ENCODE measurements at places on chromosomes 3 and 15.

DNA sequence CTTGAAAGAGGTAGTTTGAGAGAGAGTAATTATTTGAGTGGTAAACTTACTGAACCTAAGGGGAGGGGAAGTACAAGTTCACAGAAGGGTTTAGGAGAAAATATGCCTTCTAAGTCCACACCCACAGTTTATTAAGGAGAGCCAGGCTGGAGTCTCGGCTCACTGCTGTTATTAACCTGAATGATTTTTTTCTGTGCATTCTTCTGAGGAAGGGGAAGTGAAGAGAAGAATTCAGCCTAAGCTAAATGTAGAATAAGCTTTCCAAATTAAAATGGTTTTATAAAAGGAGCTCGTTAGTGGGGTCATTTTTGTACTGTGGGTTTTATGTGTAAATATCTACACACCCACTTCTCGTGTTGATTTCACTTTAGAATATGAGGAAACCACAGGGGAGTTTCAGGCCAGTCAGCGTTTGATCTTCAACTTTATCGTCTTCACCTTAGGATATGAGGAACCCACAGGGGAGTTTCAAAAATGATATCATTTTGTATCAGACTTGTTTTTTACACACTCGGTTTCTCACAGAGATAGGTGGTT is 1.5 kb downstream of the WHAMM start:
- DNase-seq, result no peak

- no peak for DNase-seq
Observed at GRCh38 chr3:100609963-100610362, 562 bp downstream of the ADGRG7 start.

GRCh38 chr15:96409215-96410138 is 79.0 kb downstream of the NR2F2 start:
- no peak for DNase-seq

- no peak for DNase-seq
Observed at GRCh38 chr3:176848431-176849214, 348.7 kb downstream of the TBL1XR1 start.

DNA sequence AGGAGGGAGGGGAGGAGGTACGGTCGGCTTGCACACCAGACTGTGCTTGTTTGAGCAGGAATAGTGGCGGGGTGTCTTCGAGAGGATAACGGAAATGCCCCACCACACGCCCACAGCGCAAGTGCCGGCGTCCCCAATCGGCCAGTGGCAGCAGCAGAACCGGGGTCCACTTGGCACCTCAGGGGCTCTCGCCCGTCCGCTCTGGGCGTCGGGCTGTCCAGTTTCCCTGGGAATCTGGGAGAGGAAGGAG is 53.7 kb downstream of the CCDC54 start:
- DNase-seq, result no peak

DNA sequence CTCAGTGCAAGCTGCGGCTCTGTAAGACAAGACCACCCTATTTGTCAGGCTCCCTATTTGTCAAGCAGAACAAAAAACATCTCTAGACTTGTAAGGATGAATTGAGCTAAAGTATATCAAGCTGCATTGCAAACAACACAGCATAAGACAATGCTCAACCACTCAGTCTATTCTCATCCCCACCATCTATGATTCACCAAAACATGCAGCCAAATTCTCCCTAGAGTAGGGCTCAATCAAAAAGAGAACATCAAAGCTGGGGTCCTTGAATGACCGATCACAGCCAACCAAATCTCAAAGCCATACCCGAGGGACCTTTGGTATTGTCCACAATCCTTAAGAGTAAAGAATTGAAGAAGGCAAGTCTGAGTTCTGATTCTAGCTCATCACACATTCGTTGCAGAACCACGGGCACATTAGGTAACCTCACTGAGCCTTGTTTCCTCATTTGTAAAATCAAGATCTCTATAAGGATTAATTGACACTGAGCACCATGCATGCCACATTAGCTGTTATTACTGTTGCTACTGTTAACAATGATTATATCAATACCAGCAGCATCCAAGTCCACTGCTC is 31.2 kb downstream of the RFTN1 start:
- DNase-seq, result no peak

- DNase-seq, result no peak
Observed at GRCh38 chr3:186496016-186496415, 48.2 kb downstream of the CRYGS start.

DNA sequence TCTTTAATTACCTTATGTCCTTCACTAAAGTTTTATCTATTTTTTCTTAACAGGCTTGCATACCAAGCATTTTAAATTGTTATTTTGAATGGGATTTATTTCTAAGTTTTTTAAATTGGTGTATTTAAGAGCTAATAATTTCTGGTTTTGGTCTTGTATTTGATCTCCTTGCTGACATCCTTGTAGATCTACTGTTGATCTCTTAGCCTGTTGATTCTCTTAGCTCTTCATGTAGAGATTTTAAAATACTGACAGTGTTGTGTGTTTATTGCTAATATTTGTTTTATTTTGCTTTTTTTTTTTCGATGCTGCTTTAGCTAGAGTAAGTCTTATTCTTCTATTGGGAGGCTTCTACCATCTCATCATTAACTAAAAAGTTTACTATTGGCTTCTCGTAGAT is 65.5 kb downstream of the PLCL2 start:
- no peak for DNase-seq

GRCh38 chr3:63867225-63867624 is 3.6 kb downstream of the ATXN7 start:
- DNase-seq, result no peak

DNA sequence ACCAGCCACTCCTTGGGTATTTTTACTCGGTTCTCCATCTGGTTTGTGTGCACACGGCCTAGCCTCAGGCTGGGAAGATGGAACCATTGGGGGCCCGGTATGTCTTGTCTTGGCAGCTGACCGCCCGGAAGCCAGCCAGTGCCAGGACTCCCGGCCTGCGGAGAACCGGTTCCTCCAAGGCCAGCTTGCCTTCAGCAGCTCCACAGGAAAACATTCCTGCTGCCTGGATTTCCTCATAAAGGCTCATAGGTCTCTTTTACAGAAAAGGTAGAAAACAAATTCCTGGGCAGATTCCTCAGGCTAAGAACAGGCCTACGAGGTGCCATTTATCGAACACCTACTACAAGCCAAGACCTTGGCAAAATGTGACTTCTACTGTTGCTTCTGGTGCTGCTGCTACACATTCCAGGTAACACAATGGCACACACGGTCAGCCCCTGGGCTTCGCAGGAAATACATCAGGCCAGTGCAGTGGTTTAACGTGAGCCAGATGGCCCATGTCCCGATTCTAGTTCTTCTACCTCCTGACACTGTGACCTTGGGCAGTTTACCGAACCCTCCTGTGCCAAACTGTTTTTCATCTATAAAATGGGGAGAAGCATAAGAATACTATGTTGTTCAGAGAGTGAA is 141.8 kb downstream of the OPA1 start:
- no peak for DNase-seq

GRCh38 chr15:63056829-63057228 is 14.3 kb downstream of the TPM1 start:
- no peak for DNase-seq

DNA sequence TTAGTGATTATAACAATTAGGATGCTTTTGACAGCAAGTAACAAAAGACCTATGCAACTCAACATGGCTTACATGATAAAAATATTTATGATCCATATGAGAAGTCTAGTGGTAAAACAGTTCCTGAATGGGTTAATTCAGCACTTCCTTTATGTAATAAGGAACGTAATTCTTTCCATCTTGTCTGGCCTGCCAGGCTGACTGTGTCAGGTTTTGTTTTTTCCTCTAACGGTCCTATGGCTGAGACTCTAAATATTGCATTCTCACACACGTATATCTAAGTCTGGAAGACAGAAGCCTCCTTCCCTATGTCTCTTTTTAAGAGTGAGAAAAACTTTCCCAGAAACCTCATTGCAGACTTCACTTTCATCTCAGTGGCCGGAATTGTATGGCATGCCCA is 50.6 kb downstream of the DUT start:
- DNase-seq, result no peak

DNA sequence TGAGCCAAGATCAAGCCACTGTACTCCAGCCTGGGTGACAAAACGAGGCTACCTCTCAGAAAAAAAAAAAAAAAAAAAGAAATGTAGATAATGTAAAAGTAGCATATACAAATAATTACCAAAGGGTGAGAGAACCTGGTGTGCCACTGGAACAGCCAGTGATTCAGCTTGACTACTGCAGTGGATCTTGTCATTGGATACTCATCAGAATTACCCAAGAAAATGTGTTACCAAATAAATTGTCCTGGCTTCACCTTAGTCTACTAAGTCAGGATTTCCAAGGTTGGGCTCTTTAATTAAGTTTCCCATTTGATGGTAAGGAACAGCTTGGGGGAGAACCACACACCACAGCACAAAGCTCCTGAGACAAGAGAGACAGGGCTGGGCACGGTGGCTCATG is 1.5 kb downstream of the NICN1 start:
- no peak for DNase-seq

DNA sequence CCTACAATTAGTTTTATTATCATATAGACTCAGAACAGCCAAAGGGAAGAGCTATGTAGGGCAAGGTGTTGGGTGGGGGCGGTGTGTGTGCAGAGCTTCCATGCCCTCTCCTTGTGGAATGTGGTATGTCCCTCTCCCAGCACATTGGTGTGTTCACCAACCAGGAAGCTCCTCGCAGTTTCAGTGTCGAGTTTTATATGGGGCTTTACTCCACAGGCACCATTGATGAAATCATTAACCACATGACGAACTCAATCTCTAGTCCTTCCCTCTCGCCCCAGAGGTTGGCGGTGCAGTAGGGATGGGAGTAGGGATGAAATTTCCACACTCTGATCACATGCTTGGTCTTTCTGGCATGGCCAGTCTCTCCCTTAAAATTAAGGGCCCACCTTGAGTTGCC is 13.6 kb upstream of the SRP14 start:
- no peak for DNase-seq

- DNase-seq, result no peak
Observed at GRCh38 chr15:68150187-68150586, 54.9 kb downstream of the CALML4 start.

- DNase-seq, result no peak
Observed at GRCh38 chr15:66594344-66594743, 28.5 kb upstream of the LCTL start.

DNA sequence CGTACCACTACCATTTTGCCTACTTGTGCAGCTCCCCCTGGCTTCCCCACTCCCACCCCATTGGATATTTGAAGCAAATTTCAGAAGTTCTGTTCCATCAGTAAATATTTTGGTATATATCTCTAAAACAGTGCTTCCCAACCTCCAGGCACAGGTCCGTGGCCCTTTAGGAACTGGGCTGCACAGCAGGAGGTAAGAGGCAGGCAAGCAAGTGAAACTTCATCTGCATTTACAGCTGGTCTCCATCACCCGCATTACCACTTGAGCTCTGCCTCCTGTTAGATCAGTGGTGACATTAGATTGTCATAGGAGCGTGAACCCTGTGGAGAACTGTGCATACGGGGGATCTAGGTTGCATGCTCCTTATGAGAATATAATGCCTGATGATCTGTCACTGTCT is 97.2 kb upstream of the LRRFIP2 start:
- DNase-seq, result no peak

DNA sequence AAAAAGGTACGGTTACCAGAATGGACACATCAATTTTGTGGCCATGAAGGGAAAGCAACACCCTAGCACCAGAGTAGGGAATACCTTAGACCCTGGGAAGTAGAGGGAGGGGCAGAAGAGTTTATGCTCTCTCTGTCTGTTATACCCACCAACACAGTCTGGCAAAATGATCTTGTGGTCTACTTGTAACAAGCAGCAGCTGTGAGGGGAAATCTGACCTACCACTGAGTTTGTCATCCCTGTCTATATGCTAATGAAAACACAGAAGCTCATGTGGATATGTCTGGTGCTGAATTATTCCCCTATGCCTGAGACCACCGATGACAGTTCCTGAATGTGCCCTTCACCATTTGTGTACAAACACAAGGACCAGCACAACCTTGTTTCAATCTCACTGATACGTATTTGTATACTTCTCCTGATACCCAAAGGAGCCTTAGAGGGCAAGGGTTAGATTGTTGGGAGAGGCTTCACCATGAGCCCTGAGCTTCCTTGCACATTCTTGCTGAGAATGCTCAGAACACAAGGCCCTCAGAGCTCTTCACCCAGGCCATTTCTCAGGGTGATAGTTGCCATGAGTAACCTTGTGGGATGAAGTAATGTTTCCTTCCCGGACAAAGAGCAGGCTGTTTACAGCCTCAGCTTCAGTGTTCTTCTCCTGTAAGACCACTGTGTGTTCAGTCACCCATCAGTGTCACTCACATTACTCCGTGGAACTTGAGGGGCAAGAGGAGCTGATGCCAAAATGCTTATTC is 24.7 kb upstream of the ZNF639 start:
- no peak for DNase-seq

DNA sequence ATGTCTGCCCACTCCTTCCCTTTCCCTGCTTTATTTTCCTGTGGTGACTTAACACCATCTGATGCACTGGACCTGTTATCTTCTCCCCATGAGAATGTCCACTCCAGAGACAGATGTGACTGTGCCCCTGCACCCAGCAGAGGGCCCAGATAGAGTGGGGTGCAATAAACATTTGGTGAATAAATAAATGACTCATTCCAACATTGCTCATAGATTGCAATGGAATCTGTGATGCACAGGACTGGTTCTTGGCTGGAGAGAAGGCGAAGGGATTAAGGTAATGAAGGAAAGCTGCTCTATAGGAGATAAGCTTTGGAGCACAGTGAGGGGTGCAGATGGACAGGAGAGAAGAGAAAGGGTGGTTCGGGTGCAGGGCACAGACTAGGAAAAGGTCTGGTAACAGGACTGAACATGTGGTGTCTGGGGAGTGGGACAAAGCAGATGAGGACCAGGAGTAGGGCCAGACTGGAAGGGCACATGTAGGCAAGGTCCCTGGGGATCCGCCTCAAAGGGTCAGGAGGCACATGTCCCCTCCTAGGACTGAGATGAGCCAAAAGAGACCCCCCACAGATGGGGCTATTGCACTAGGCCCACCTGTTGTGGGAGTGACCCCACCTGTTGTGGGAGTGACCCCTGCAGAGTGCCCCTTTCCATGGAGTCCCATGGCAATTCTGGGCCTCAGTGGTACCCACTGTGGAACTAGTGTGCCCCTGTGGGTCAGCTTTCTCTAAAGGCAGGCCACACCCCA is 17.5 kb upstream of the POC1A start:
- no peak for DNase-seq

- no peak for DNase-seq
Observed at GRCh38 chr3:156721687-156722618, 47.6 kb downstream of the TIPARP start.

DNA sequence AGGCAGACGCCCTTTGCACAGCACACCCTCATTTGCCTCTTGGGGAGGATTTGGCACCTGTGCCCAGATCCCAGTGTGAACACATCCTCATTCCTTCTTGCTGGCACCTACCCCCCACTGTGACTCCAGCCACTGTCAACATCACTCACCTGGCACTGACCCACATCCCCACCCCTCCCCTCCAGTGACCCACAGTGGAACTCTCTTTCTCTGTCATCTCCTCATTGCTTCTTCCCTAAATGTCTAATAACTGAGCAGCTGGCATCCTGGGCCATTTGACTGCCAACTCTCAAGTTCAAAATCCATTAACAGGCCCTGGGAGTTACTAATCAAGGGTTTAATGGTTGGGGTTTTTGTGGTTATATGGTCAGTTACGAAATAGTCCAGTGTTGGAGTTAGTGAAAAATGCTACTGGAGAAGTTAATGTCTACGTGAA is 14.4 kb downstream of the SNAPC5 start:
- DNase-seq, result no peak

GRCh38 chr15:31031471-31032067 is 40.1 kb upstream of the MTMR10 start:
- no peak for DNase-seq

GRCh38 chr3:12627370-12627769 is 36.5 kb downstream of the RAF1 start:
- DNase-seq, result no peak

GRCh38 chr3:188685789-188686188 is 486.0 kb upstream of the TPRG1 start:
- no peak for DNase-seq

Data from activated naive CD8-positive, alpha-beta T cell treated with anti-CD3 and anti-CD28 coated beads, Interleukin-2, amount 50 U/mL, for 16 hours (primary cell).